Inflammatory macrophage treated with lipopolysaccharide for 4 hours (primary cell): ENCODE measurements at places on chromosomes 1 and 21.

- no peak for DNase-seq
These were observed 411.1 kb downstream of the PRDM2 start for GRCh38 chr1:14111121-14111520.

DNA sequence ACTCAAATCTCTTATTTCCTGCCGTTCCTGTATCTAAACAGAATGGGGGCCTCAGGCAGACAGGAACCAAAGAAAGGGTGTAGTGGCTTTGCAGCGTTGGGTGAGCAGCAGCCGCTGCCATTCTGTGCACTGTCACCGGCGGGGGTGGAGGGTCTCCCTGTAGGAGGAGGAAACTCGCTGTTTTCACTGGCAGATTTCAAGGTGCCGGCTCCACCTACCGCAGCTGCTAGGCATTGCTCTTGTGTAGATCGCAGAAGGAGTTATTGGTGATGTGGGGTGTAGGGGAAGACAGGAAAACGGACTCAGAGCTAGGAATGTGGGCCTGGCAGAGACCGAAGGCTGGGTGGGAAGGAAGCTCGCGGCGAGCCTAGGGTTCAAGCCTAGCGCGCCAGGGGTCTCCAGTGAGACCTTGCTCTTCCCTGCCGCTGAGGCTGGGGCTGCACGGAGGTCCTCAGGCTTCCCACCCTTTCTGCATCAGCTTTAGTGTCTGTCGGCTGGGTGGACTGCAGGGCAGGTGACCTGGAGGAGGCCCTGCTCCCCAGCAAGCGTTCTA, 20.8 kb downstream of the ATP5PO start:
- peak; percentile 73 for DNase-seq

DNA sequence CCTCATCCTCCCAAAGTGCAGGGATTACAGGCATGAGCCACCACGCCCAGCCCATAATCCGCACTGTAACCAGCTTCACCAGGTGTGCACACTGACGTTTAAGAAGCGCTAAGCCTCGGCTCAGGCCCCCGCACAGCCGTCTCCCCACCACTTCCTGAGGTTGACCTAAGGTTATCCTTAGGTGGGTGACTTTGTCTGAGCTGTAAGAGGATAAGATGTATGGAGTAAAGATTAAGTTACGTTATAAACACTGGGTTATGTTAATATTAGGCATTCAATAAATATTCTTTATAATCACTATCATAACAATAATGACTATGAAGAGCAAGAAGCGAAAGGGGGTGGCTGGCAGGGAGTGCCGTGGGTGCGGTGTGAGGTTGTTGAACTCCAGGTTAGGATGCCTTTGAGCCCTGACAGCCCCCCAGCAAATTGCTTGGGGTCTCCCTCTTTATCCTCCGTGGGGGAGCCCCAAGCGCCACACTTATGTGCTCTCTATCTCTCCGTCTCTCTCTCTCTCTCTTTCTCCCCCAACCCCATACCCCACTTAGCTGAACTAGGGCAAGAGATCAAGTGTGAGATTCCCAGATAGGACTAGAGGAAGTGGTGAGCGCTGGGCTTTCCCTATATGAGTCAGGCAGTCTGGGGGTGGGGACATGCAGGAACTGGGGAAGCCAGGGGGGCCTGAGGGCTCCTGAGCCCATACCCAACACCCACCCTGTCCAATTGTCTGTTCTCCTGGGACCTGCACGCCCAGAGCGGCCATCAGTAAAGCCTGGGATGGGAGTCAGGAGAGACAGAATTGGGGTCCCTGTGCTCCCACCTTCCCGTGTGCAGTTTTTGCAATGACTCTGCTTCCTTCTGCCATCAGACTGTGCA, 7.6 kb downstream of the EFHD2 start:
- peak; percentile 89 for DNase-seq

- no peak for DNase-seq
These were observed 49.4 kb downstream of the ILDR2 start for GRCh38 chr1:166925810-166926478.

- peak; percentile 76 for DNase-seq
These were observed 30.0 kb downstream of the ARHGEF10L start for GRCh38 chr1:17569200-17570139.

GRCh38 chr1:201551877-201552731, 13.2 kb downstream of the NAV1 start:
- peak; percentile 97 for DNase-seq

- no peak for DNase-seq
These were observed 19.5 kb downstream of the SCYL3 start for GRCh38 chr1:169874229-169874628.

DNA sequence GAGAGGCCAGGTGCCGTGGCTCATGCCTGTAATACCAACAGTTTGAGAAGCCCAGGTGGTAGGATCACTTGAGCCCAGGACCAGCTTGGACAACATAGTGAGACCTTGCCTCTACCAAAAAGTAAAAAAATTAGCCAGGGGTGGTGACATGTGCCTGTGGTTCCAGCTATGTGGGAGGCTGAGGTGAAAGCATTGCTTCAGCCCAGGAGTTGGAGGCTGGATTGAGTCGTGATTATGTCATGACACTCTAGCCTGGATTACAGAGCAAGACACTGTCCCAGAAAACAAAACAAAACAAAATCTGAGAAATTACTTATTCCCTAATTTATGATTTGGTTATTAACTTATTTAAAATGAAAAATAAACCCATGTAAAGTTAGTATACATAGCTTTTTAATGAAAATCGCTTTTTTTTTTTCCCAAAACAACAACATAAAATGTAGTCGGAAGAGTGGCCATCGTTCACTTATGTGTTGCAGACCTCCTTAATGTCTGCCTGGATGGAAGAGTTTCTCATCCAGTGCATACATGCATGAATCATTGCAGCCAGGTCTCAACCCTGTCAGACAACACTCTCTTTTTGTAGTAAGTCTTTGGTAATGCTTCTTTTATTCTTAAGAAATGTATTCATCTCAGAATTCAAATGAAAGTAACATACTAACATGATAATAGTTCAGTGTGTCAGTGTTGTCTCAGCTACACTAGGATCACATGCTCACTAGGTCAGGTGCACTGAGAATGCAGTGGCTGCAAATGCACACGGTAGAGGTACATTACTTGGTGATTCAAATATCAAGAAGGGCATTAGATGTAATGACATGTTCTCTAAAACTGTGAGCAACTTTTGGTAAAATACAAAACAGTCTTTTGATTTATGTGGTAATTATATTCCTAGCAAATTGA, 28.0 kb downstream of the ITSN1 start:
- DNase-seq = peak; percentile 44

DNA sequence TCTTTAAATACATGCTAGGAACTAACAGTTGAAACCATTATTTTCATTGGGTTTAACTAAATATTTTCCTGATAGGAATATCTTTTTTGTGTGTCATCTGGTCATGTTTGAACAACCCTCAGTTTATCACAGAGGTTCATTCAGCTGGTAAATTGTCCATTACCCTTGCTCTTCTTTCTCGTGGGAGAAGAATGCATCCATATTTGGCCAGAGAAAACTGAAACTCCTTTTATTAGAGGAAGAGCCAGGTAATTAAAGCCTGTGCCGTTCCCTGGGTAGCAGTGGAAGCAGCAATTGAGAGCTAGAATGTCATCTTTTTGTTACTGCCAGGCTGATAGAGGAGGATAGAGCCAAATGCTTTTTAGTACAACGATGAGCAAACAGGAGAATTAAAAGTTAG, 587.2 kb upstream of the ZRANB2 start:
- DNase-seq = no peak

GRCh38 chr1:8443558-8444194, 125.8 kb downstream of the SLC45A1 start:
- peak; percentile 25 for DNase-seq

DNA sequence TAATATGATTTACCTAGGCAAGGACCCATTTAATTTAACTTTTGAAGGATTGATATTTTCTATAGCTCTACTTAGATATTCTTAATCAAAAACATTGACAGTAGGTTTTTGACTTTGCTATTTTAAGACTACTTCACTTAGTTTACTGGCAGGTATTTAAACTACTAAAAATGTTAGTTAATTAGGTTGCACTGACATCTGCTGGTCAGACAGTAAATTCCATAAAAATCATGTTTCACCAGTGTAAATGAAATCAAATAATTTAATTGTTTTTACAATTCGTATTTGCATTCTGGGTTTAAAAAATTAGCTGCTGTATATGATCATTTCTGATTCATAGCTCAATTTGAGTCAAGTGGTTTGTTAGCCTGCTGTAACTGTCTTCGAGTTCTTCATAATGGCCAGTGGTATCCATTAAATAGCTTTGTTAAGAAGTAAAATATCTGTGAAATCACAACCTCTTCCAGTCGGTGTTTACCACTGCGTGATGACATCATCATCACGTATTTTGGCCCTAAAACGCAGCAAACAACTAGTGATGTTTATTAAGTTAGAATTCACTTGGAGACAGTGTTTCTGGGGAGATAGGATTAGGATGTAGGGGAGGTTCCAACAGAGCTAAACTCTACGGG, 26.2 kb downstream of the EXTL2 start:
- DNase-seq = peak; percentile 43

DNA sequence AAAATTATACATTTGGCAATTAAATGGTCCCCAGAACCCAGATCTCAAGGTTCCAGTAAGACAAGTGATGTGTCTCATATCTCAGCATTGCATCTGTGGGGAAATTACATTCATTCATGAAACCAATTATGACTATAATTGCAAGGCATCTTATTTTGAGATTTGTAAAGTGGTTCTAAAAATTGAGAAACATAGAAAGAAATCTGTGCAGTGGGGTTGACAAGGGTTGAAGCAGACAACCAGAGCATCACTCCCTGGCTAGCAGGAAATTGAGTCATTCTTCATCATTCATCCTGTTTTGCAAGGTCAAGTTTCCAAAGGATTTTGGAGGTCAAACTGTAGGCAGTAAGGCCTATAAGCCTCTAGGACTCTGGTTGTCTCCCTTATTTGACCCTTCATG, 25.1 kb upstream of the MROH9 start:
- DNase-seq = peak; percentile 2

DNA sequence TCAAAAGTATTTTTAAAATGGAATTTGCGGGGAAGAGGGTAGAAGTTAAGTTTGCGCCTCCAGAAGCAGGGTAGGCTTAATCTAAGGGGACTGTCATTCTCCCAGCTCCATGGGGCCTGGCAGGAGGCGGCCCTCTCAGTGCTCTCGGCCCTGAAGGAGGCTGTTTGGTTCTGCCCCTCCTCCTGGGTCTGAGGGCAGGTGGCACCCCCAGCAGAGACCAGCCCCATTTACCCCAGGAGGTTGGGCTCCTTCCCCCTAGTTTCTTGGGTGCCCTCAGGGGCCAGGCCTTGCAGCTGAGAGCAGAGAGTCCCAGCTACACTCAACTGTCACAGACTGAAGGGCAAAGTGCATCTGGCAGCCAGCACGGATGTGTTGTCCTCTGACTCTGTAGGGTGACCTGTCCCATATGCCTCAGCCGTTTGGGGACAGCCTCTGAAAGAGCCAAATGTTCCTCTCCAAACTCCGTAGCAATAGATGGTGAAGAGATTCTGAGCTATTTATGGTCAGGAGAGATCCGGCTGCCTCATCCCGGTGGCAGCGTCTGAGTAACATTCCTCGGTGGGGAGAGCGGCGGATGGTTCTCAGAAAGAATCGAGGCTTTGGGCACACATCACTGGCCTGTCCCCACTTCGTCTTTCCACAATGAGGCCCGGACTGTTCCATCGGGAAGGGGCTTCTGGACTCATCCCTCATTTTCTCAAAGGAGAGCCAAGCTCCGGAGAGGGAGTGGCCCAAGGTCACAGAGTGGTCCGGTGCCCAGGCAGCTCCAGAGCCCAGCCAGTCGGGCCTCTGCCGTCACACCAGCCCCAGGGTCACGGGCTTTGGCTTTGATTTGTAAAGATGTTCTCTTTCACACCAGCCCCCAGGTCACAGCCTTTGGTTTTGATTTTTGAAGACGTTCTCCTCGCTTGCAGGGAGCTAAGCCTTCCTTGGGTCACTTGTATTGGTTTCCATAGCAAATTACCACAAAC, 424.2 kb upstream of the VAMP3 start:
- no peak for DNase-seq

DNA sequence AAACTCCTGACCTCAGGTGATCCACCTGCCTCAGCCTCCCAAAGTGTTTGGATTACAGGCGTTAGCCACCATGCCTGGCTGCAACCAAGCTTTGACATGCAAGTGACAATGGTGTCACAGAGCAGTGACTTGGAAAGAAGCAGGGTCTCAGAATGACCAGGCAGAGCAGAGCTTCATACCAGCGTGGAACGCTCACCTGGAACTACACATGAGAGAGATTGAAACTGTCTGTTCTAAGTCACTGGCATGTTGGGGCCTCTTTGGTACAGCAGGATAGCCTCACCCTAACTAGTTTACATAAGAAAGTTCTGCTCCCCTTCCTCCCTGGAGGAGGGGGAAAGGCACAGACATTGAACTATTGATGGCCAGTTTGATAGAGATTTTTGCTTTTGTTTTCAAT, 47.5 kb upstream of the ITPKB start:
- DNase-seq = no peak

- DNase-seq = no peak
These were observed 15.6 kb downstream of the MR1 start for GRCh38 chr1:181049378-181049777.

DNA sequence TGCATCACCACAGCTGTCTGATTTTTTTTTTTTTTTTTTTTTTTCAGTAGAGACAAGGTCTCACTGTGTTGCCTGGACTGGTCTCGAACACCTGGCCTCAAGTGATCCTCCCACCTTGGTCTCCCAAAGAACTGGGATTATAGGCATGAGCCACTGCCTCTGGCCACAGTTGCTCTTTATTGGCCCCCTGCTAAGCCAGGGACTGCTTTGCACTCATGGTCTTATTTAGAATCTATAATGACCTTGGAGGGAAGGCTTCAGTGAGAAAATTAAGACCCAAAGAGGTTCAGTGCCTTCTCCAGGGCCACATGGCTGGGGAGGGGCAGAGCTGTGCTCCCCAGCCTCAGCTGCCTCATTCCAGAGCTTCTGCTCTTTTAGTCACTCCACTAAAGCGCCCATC, 84.9 kb downstream of the PTPRU start:
- no peak for DNase-seq

- DNase-seq = no peak
These were observed 83.2 kb upstream of the PPM1J start for GRCh38 chr1:112798292-112798691.

DNA sequence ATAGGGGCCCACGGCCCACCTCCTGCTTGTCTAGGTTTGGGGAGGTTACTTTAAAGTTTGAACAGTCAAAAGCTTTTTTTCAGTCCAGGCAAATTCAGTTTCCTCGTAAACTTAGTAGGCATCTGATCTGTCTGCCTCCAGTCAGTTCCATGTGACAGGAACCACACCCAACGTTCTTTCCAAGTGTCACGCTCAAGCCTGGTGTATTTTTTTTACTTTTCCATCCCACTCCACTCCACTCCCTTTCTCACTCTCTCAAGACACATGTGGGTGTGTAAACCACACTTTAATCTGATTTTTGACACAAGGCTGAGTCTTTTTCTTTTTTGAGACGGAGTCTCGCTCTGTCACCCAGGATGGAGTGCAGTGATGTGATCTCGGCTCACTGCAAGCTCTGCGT, 60.3 kb upstream of the GPR153 start:
- peak; percentile 46 for DNase-seq
